ENCODE measurements at places on chromosomes 7 and 10.

DNA sequence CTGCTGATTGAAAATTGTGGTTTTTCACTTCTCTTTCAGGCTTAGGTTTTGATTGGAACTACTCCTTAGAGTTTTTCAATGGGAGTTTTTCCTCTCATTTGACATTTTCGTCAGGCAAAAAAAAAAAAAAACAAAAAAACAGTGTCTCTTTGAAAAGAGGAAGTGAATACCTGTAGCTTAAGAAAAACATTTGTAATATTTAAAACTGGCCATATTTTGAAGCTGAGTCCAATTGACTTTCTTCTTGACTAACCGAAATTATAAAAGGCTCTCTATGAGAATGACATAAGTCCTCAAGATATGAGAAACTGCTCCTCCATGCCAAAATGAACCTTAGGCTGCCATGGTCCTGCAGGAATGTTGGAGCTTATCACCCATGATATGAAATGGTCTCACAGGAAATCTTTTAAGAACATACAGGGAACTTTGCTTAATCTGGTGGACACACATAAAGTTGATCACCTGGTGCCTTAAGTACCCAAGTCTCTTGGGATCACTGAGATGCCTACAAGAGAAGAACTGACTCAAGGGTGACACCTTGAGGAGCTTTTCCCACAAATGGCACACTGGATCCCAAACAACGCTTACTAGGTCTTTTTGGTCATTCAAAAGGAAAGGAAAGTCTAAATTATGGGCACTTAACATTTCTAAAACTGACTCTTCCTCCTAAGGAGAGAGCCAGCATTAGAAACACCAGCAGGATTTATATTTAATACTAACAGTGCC lies 263.4 kb downstream of the CDC14C start:
- no peak for DNase-seq

DNA sequence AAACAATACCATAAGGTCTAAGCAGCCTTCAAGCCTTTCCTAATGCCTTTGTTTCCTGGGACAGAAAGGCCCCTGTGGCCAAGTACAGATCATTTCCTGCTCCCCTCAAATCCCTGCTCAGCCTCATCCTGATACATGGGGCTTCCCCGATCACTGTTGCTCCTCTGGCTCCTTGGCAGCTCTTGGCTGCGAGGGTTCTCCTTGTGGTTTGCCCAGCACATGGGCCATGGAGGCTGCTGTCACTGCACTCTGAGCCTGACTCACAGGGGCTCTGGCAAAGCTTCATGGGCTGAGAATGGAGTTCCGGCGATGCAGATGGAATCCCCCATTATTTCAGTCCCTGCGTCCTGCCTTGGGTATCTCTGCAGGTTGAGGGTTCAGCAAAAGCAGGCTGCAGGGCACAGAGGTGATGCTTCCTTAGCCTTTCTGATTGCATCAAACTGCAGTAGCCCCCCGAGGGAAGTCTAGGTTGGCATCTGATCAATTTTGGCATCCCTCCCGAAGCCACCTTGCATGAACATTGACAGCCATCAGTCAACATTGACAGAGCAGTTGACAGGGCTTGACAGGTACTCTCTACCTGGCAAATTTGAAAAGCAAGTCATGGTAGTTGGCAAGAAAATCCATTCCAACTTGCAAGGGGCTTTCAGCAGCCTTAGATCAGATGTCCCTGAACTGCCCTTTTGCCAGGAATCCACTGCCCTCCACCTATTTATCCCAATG lies 168.6 kb downstream of the GFRA1 start:
- no peak for DNase-seq

DNA sequence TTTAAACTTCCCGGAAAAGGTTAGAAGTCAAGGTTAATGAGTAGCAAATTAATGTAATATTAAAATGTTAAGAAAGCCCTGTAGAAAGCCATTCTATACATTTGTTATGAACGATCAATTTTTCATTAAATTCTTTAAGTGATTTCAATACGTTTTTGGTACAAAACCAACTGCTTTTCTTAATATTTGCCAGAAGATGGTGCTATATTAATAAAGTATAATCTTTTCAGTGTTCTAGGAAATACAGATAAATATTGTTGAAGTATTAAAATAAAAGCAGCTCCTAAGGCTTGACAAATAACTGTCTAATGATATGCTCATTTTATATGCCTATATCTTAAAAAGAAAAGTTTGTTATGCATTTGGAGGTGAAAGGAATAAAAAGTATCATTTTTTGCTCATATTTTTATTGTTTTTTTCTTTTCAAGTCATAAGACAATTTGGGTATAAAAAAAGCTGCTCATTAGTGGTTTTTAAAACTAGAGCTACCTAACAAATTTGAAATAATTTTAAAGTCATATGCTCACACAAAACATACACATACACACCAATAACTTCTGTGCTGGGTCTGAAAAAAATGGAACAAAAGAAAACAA lies 130.3 kb upstream of the POT1 start:
- DNase-seq: no peak

DNA sequence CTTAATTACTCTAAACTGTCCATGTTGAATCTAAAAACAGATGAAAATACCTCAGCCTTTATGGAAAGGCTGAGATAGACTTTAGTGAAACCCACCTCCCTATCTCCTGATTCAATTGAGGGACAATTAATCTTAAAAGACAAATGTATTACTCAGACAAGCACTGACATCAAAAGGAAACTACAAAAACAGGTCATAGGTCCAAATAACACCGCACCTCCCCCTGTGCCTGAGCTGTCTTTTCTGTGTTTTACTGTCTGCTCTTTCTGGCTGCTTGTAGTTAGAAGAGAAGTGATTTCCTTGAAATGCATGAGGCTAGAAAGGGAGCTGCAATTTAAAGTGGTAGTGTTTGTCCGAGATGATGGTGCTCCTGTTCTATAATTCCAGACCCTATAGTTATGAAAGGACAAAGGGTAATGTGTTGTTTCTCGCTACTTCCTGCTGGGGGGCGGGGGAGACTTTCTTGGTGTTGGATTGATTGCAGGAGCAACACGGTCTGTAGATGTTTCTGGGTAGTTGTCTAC lies 16.0 kb downstream of the AKR1C8 start:
- DNase-seq: no peak

DNA sequence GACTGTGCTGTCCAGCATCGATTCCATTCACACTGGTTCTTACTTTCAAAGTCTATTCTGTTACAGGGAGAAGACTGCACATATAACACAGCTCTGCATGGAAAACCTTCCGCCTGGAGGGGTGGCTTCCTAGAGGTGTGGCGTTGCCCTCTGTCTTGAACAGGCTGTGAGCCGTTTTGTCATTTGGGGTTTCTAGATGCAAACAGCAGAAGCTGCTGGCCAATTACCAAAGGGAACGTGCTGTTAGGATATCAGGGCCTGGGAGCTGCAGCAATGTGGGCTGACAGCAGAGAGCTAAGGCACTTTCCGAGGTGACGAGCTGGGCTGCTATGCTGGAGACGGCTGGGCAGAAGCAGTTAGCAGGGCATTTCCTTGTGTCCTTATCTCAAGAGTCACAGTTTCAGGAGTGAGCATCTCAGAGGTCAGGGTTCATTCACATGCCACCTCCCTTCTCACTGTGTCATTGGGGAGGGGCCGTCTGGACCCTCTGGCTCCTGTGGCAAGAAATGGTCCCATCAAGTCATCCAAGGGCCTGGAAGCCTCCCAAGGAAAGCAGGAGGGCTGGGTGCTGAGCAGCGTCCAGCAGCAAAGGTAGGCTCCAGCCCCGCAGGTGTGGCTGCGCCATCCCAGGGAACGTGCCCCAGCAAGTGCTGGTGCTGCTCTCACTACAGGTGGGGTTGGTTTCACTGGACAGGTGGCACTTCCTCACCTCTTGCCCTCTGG lies 106.5 kb downstream of the WDR37 start:
- no peak for DNase-seq

DNA sequence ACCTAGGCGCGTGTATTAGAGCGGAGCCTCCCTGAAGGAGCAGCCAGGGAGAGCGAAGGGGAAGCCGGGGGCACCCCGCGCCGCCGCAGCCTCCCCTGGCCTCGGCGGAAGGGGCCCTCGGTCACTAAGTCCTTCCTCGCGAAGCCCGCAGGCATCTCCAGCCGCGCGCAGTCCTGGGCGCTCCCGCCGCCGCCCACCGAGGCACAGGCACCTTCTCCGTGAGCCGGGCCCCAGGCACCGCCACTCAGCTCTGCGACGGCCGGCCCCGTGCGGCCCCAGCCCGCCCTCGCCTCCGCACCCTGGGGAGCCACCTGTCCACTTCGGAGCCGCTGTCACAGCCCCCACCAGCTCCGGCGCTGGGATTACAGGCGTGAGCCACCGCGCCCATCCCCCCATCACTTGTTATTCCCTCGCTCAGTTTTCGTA lies 80.8 kb downstream of the ZNF467 start:
- DNase-seq: no peak
